ENCODE measurements at places on chromosomes 2 and 18.

- no peak for DNase-seq
Measured at GRCh38 chr18:59748628-59749360, 51.6 kb upstream of the CCBE1 start.

- no peak for DNase-seq
Measured at GRCh38 chr2:1799174-1799573, 54.9 kb upstream of the PXDN start.

GRCh38 chr2:217444932-217445331 is 557.9 kb downstream of the TNS1 start:
- DNase-seq: no peak

DNA sequence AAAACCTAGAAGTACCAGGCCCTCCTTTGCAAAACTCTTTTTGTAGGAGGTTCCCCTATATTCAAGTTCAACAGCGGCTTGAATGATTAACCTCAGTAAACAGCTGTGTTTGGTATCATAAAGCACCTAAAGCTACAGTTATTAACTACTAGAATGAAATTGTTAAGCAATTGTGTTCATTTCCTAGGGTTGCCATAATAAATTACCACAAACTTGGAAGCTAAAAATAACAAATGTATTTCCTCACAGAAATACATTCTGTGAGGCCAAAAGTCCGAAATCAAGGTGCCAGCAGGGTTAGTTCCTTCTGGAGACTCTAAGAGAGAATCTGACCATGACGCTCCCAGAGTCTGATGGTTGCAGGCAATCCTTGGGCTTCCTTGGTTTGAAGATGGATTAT is 202.1 kb upstream of the ACVR2A start:
- no peak for DNase-seq

- DNase-seq: no peak
Measured at GRCh38 chr2:16069933-16070647, 129.7 kb downstream of the MYCN start.
